Left lobe of liver (tissue), 2 donors: ENCODE measurements at places on chromosomes 4 and X.

DNA sequence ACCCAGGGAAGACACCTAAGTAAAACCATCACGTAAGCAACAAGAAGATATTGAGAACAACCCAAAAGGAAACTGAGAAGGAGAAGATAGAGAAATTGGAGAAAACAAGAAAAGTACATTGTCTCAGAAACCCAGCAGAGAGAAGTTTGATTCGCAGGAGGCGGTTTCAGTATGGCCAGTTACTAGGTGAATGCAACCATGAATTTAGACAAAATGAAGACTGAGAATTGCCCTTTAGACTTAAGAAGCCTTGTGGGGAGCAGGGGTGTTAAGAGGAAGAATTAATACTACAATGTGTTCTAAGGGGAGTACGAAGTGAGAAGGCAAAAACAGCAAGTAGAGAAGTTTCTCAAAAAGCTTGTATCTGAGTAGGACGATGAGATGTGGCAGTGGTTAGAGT, 229.3 kb upstream of the NEIL3 start:
- DNase-seq = no peak

GRCh38 chr4:184972991-184973390, 45.3 kb upstream of the HELT start:
- DNase-seq = no peak

DNA sequence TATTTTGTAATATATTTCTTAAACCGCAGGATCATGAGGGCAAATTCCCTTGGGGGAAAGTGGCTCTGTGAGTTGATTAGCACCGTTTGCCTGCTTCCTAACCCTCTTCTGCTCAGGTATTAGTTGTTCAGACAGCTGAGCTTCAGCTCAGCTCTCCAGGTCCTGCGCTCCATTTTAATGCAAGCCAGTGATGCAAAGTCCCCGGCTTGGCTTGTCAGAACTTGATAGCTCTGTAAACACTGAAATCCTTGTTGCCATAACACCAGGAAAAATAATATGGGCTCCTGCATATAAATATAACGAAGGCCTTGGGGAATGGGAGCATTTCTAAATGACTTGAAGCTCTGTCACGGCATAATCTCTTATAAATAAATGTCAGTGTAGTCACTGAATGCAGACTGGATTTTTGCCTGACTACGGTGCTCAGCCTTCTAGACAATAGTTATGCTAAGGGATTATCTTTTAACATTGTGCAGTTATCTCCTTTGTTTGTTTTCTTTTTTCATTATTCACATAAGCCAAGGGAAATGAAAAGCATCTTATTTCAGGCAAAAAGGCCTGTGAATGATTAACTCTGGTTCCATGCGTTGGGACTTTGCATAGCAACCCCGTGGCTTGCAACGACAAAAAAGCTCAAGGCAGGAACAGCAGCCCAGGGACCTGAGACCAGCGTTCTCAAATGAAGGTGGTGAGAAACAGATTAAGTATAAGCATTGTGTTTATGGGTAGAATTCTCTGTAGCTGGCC, 253.2 kb downstream of the SPRY1 start:
- DNase-seq = no peak

GRCh38 chr4:33162122-33162521, 2442.0 kb downstream of the PCDH7 start:
- DNase-seq = no peak

- DNase-seq = no peak
Observed at GRCh38 chrX:8720136-8720535, 11.8 kb downstream of the ANOS1 start.
